ENCODE measurements at places on chromosomes 6 and 20. TPM values are rescaled to one million over a fixed set of nuclear protein-coding genes. Genes with fewer than 3 reads are reported as not detected.

TPD52L1 gene
- 39.8 TPM for total RNA-seq

TEAD3 gene
- 20.6 TPM for total RNA-seq

CST1 gene
- total RNA-seq: not detected

MUC21 gene
- total RNA-seq: not detected

DNA sequence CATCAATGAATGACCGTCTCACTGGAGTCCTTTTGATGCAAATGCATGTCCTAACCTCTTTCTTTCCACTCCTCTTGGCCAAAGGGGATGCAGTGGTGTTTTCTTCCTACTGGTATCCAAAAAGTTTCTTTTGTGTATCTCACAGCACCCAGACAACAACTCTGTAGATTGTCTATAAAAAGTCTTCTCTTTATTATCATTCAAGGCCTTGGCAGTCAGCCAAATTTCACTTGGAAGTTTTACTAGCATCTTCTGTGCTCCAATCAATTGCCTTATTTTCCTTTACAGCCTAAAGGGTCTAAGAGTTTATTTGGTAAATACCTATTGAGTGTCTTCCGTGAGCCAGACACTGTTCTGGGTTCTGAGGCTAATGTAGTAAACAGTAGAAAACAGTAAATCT is 150.2 kb upstream of the RNF217 start:
- no peak overlapping the region for H3K4me3 ChIP-seq
- DNase-seq: no peak
- no peaks in the 10 kb centered on the region for H3K4me1 ChIP-seq
- no peak overlapping the region for H3K27ac ChIP-seq
- no peaks in the 10 kb centered on the region for H3K36me3 ChIP-seq

- H3K4me3 ChIP-seq: no peak overlapping the region
- H3K27ac ChIP-seq: no peak overlapping the region
- H3K27me3 ChIP-seq: no peaks in the 10 kb centered on the region
- peaks cover 72% of the 10 kb centered on the region for H3K36me3 ChIP-seq
- no peak for DNase-seq
These were observed 31.1 kb downstream of the BRPF3 start for GRCh38 chr6:36227379-36228228.
